ENCODE measurements at places on chromosomes 11 and 22.

DNA sequence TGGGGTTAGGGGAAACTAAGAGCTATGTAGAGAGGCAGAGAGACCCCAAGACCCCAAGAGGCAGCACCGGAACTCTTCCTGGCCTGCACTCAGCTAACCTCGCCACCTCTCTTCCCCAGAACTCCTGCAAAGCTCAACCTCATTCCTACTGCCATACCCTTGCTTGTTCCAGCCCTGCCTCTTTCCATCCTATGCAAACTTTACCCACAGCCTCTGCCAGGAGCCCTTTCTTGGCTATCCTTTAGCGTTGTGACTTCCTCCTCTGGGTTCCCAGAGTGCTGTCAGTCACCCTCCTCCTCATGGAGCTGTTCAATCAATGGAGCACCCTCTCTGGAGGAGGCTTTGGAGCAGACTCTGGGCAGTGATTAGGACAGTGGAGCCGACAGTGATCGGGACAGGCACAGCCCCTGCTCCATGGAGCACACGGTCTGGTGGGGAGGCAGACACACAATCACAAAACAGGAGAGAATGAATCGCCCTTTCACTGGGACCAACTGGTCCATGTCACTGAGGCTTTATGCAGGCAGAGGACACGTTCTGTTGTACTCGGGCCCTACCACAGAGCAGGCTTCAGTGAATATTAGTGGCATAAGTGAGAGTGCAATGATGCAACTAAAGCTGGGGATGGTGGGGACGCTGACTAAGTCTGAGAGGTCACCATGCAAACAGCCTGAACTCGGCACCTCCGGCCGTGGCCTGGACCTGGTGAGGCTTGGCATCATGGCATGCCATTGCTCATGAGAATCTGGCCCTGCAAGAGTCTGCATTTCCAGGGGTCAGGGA is 24.6 kb upstream of the P2RY2 start:
- no peak for DNase-seq

DNA sequence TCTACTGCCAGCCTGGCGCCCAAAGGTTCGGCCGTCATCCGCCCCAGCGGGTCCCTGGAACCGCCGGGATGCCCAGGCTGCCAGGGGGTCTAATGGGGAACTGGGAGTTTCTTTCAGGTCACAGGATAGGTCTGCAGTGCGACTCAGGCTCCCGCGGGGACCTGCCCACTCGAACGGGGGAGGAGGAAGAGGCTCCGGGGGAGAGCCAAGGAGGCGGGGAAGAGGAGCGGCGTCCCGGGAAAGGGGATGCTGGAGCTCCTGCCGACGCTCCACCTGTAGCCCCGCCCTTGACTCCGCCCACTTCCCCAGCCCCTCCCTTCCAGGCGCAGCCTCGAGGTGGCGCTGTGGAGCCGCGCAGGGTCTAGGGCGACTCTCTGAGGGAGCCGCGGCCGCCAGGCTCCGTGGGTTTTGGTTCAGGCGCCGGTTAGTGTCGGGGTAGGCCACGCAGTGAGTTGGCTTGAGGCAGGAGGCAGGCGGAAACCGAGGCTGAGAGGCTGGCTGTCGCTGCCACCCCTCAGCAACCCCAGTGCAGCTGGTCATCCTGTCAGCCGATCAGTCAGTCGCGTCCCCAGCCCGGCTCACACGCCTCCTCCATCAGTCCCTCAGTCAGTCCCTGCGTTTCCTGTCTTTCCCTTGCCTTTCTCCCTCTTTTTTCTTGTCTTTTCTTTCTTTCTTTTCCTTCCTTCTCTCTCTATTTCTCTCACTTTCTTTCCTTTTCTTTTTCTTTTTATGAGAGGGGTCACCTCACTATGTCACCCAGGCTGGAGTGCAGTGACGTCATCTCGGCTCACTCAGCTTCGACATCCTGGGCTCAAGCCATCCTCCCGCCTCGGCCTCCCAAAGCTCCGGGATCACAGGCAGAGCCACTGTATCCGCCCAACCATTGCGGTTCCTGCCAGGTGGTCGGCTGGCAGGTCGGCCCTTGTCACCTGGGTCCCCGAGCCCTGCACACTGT is 26.4 kb downstream of the YWHAH start:
- DNase-seq: no peak

DNA sequence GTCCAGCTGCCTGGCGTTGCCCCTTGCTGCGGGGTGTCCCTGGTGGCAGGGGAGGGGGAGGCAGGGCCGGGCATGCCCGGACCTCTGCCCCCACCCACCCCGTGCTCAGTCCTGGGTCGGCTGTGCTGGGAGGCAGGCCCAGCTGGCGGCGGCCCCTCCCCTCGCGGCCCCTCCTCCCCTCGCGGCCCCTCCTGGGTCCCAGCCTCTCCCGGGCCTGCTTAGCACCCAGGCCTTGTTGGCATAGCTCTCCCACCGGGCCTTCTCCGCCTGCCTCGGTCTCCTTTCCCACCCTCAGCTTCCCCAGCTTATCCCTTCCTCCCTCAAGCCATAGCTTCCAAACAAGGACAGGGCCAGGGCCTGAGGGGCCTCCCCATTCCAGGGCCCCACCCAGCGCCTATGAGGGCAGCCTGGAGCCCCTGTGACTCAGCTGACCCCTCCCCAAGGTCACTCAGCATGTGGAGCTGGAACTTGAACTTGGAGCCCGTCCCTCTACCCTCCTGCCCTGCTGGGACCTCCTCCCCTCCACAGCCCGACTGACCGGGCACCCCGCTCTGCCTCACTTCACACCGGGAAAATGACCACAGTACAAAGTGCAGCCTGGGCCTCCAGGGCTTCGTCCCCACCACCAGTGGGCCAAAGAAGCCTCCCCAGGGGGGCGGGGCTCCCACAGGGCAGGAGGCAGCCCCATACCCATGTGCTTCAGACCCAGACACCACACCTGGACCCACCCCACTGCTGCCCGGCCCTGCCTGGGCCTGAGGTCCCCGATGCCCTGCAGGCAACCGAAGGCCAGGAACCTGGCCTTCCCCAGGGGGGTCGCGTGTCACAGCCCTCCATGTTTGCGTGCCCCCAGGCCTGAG is 1.2 kb downstream of the EPS8L2 start:
- DNase-seq: no peak

- no peak for DNase-seq
Observed at GRCh38 chr11:79321263-79321662, 119.6 kb downstream of the TENM4 start.

- peak; percentile 6 for DNase-seq
Observed at GRCh38 chr11:120773501-120774031, 250.3 kb upstream of the TBCEL start.

- DNase-seq: no peak
Observed at GRCh38 chr22:36904260-36904880, 9.1 kb upstream of the CSF2RB start.

DNA sequence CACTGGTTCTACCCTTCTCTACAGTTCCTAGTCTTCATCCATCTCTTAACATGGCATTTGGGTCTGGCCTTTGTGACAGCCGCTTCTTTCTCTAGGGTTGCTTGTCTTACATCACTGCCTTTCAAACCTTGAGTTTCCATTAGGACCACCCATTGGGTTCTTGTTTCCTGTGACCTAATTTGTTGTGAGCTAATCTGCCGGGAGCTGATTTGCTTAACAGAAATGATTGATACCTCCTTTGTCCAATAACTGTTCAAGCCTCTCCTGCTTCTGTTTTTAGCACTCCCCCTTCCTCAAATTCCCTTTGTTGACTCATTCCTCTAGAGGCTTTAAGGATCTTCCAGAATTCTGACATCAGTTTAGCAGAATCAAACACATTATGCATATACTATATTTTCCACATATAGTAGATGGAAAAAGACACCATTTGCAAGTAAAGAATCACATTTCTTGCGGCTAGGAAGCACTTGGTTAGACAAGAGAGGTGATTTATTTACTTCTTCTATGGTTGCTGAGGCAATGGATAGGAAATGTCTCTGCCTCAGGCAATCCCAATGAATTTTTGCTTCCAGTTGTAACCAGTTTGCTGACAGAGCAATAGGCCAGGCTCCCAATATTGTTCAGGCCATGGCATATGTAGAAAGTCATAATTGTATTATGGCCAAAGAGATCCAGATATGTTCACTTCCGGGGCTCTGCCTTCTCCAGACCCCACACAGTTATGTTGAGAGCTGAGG is 130.7 kb downstream of the SNX19 start:
- no peak for DNase-seq

- no peak for DNase-seq
Observed at GRCh38 chr22:24128631-24129262, 52.5 kb upstream of the SUSD2 start.

- no peak for DNase-seq
Observed at GRCh38 chr11:64015935-64016845, 19.5 kb upstream of the FLRT1 start.

- no peak for DNase-seq
Observed at GRCh38 chr11:40337118-40337517, 1122.3 kb downstream of the LRRC4C start.

Measured in GM04503 (cell line).